ENCODE measurements at places on chromosomes 1 and 21.

- DNase-seq: no peak
These were observed 216.0 kb downstream of the DENND1B start for GRCh38 chr1:197559244-197559643.

DNA sequence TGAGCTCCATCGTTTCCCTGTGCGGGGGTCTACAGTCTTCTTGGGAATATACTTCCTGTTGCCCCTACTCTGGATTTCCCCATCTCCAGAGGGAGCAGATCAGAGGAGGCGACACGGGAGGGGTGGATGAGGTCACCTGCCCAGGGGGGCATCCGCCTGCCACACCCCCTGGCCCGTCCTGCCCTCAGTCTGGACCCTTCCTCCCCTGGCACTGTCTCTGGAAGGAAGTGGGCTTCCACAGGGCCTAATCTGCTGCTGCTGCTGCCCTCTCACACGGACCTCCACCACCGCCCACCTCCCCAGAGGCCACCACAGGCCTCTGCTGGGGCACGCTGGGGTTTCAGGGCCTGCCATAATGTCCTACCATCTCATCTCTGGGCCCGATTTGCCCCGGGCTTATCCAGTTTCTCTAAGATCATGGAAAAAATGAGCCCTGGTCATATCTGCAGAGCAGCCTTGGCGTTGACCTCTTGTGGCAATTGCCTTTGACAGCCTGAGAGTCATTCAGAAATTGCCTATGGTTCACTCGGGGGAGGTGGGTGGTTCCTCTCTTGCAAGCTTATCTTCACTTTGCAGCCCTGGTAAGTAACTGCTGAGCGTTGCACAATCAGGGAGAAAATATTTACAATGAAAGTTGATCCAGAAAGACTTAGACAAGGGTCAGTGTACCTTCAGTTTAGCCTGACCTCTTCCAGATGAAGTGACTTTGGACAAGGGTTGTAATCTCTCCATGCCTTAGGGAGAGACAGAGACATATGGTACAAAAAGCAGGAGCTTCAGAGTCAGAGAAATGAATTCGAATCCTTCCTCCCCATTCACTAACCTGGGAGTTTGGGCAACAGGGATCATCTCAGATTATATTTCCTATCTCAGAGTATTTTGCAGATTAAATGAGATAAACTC is 252.4 kb downstream of the TOMM20 start:
- DNase-seq: no peak

- no peak for DNase-seq
These were observed 53.6 kb downstream of the WNT9A start for GRCh38 chr1:227893949-227894721.

GRCh38 chr1:159936273-159936904 is 9.0 kb downstream of the IGSF9 start:
- DNase-seq: peak; percentile 69

DNA sequence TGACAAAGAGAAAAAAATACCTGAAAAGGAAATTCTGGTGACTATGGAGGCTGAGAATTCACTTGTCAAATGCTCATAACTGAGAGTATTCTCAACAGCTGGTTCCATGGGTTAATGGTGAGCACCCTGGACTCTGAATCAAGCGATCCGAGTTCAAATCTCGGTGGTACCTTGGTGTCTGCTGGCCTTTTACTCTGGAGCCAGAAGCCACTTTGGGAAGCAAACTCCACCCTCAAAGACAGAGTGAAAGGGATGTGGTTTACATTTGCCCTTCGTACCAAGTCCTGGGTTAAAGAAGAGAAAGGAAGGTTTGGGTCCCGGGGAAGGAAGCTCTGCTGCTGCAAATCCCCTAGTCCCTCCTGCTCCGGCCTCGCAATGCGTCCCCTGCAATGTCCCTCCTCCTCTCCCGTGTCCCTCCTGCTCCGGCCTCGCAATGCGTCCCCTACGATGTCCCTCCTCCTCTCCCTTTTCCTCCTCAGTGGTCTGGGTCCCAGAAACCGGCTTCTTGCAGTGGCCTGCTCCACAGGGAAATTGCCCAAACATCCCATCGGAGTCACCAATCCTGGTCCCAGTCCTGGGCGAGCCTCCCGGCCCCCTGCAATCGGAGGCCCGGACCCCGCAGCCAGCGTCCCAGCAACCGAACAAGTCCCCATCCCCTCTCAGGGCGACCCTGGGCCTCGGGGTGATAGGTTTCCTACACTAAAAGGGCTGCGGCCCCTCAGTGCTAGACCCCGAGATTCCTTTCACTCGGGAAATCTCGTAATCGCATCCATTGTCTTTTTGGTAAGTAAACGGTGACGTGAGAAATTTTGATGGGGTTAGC is 129.4 kb downstream of the PPIAL4G start:
- no peak for DNase-seq
